ENCODE measurements at places on chromosomes 3 and 15.

- no peak for DNase-seq
Measured at GRCh38 chr15:87986776-87987175, 269.8 kb downstream of the NTRK3 start.

DNA sequence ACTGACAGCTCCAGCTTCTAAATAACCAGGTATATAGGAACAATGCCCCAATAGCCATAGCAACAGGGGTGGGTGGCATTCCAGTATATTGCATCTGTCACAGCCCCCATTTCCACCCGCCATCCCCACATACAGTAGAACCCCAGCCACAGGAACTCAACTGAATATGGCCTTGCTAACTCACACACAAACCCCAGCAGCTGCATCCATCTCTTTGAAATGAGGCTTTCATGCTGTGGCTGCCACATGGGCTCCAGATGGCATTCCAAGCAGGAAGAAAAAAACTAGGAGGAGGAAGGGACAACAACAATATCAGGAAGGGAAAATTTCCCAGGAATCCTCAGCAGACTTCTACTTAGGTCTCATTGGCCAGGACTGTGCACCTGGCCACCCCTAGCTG, 54.6 kb downstream of the CCR3 start:
- DNase-seq, result no peak

DNA sequence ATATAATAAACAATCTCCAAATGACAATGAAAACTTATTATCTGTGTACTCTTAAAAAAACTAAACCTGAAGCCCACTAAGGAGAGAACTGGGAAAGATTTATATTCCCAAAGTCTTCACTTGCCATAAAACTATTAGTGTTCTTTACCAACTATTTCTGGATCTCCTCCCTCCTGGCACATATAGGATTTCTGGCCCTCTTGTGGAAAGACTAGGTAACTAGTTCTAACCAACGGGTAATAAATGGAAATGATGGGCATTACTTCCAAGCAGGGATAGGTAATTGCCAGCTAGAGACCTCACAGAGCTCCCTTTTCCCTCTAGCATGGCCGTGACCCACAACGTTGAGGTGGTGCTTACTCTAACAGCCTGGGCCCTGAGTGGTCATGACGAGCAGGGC, 110.1 kb downstream of the DNAH12 start:
- DNase-seq, result no peak

GRCh38 chr3:113514265-113514769, 639 bp downstream of the SPICE1 start:
- no peak for DNase-seq

- DNase-seq, result no peak
Measured at GRCh38 chr3:126525853-126526667, 2.1 kb downstream of the CHST13 start.

GRCh38 chr15:88630141-88630721, 8.6 kb upstream of the ISG20 start:
- no peak for DNase-seq

GRCh38 chr3:158569794-158570193, 1.2 kb upstream of the MLF1 start:
- DNase-seq, result no peak

DNA sequence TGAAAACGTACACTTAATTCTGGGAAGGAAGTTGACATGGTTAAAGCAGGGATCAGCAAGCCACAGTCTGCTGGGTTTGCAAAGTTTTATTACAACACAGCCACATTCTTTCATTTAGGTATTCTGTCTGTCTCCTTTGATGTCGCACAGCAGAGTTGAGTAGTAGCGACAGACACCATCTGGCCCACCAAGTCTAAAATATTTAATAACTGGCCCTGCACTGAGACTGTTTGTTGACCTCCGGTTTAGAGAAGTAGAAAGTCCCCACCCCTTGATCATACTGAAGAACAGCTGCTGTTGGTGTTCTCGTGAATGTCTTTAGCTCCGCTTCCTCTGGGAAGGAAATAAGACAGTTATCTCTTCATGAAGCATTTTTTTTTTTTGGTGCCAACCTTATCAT, 66.2 kb downstream of the MCTP2 start:
- DNase-seq, result no peak

DNA sequence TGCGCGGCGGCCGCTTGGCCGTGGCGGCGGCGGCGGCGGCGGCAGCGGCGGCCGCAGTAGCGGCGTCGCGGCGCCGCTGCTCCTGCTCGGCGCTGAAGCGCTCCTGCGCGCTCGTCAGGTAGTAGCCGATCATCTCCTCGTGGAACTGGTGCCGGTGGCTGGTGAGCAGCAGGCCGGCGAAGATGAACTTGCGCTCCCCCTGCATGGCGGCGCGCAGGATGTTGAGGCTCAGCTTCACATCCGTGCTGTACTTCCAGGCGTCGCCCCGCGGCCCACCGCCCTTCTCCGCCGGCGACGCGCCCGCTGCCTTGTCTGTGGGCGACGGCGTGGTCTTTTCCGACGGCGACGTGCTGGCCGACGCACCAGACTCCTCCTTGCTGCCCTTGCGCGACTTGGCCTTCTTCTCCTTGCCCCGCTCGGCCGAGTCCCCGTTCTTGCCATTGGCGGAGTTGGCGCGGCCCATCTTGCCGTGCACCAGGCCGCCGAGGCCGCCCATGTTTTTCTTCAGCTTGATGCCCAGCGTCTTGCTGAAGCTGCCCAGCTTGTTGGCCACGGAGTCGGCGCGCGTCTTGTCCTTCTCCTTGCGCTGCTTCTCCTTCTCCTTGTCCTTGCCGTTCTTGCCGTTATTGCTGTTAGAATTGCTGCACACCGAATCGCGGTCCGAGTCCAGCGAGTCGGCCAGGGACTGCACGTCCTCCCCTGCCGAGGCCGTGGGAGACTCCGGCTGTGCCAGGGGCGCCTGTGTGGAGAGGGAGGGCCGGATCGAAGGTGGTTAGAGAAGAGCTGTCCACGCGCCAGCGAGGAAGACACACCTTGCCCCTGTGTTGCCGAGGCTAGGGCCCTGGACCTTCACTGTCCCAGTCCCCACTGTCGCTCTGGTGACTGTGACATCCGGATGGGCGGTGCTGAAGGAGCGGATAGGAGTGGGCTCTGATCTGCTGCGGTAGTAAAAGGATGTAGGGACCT, 157.6 kb downstream of the KLF13 start:
- DNase-seq, result peak; percentile 30

GRCh38 chr15:62992302-62992701, 50.2 kb upstream of the TPM1 start:
- no peak for DNase-seq

DNA sequence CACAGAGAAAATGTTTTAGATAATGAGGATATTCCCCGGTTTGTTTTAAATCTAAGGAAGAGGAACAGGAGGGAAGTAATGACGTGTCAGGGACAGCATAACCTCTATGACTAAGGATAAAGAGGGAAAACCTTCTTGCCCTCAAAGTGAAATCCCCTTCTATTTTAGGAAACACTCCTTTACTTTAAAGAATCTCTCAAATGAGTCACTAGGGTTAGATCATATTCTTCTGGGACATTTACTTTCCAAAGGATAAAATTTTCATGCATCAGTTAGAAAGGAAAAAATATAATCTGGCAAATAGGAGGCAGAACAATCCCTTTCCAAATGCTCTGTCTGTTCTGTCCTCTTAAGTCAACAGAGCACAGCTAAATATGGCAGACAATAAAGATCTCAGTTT, 43.2 kb upstream of the UBE2E2 start:
- DNase-seq, result no peak

GRCh38 chr3:151599103-151599672, 134.5 kb upstream of the AADACL2 start:
- no peak for DNase-seq

DNA sequence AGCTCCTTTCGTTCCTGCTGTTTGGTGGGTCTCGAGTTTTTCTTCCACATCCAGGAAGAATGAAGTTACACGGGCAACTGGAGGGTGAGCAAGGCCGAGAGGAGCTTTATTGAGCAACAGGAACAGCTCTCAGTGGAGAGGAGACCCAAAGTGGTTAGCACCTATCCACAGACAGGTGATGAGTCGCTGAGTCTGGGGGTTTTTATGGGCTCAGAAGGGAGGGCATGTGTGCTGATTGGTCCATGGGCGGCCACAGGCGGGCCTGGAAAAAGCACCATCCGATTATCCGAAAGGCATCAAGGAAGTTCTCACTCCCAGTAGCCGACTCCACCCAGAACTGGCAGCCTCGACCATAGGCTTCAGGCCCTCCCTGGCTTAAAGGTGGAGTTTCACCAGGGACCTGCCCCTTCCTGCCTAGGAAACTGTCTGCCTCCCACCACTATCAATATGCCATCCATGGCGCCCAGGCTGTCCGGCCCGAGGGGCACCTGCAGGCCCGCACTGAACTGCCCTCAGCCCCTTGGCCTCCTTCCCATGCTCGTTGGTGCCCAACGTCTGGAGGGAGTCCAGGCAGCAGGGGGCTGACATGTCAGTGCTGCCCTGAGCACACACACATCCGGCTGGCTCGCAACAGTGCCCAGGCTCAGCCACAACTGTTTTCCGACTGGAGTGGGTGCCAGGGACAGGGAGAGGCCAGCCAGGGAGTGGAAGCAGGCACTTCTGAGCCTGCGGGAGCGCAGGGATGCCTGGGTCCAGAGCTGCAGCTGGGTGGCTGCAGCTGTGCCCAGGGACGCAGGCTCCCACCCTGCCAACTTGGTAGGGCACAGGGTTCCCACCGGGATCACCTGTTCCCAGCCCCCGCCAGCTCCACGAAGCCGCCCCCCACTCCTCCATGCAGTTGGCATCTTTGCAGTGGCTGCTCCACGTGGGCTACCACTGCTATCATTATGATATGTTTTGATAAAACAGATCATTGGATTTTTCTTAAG, 170.2 kb downstream of the FNDC3B start:
- no peak for DNase-seq

DNA sequence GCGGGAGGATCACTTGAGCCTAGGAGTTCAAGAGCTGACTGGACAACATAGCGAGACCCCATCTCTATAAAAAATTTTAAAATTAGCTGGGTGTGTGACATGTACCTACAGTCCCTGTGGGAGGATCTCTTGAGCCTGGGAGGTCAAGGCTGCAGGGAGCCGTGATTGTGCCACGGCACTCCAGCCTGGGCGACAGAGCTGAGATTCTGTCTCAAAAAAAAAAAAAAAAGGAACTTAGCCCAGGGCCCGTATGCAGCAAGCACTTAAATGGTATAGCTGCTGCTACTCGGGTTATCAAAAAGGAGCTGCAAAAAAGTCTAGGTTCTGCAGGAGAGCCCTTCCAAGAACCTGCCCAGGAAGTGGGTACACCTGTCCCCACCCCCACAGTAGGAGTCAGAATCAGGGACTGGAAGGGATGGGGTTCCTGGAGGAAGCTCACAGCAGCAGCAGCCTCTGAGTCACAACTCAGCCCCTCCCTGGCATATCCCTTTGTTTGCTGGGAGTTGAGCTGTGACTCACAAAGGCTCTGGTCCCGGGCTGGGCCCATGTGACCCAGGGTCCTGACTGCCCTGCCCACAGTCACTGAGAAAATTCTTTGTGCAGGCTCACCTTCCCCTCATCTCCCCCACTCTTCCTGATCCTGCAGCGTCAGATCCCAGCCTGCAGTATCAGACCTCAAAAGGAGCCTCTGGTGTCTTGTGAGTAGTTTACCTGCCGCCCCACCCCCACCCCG, at the start of gene SPATA12:
TSS of gene SPATA12 (plus strand) at position 576 of the 733 bp plus-strand sequence. CDS start 13,031 bp downstream, outside the sequence.
- DNase-seq, result no peak

DNA sequence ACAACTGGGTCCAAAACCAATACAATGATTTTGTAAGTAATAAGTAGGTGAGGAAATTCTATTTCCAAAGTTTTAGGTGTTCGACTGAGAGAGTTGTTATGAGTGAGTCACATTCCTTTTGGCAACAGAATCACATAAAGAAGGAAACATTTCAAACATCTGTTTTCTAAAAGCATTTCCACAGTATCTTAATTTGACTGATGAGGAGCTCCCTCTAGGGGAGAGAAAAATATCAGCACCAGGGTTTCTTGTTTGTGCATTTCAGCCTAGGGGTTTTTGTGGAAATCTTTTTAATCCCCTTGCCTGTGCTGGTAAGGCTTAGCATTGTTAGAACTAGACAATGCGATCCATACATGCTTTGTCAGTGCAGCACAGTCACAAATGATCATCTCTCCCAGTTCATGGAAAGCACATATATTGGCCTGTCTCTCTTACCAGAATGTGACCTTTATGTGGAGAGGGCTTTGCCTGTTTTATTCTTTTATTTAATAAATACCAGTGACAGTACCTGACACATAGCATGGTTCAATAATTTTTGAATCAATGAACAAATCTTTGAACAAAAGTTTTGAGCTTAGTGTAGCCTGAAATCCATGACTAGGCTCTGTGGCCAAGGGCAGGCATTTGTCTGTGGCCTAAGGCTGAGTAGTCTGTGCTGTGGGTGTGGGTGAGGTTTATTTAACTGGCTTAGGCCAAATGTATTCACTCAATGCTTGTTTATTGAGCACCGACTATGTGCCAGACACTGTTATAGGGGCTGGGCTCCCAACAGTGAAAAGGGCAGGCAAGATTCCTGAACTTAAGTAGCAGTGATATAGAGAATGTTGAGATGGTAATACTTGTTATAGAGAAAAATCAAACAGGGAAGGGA, 21.1 kb upstream of the IQCF6 start:
- no peak for DNase-seq

DNA sequence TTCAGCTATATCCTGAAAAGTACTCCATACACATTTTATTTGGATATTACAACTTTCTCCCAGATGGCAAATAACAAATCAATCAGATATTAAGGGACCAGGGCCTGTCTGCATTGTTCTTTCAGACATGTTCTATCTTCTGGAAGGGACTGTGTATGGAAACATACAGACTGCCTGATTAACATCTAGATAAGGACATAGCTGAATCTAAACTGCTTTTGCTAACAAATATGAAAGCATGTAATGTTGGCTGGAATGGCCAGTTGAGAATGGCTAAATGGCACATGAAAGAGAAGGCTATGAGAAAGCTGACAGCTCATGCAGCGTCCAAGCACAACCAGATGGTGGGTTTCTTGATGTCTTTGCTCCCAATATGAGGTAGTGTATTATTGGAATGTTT, 149.4 kb downstream of the CFAP20DC start:
- DNase-seq, result no peak

GRCh38 chr3:63056932-63057331, 181.7 kb upstream of the CADPS start:
- no peak for DNase-seq

GRCh38 chr3:168073842-168074605, 21.7 kb downstream of the GOLIM4 start:
- DNase-seq, result no peak

- DNase-seq, result no peak
Measured at GRCh38 chr15:64223882-64224281, 61.1 kb upstream of the PPIB start.

- no peak for DNase-seq
Measured at GRCh38 chr3:126646674-126647073, 8.2 kb downstream of the TXNRD3 start.

DNA sequence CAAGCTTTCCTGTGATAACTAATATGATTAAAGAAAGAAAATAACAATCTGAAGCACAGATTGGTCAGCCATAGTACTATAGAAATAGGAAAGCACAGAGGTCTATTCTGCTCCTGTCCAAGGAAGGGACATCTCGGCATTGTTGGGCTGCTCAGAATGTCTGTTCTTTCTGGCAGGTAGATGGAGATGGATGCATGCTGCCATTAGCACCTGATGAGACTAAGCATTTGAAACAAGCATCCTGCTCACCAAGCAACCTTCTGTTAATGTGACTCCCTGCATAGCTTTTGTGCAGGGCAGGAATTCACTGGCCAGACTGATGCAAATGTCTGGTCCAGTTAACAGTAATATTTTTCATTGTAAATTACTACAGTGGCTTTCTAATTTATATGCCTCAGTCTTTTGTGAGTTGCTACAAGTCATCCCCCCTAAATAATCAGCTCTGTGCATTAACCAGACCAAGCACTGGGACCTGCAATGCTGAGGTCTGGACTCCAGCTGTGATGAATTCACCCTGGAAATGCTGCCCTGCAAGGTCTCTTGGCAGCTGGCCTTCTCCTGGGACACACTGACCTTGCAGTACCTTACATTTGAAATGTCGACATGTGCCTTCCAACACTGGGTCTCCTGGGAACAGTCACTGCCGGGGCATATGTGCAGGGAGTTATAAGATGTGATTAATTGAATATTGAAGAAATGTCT, 1123.7 kb downstream of the IGSF11 start:
- DNase-seq, result no peak

Data from activated CD4-positive, alpha-beta T cell treated with anti-CD3 and anti-CD28 coated beads, Interleukin-2, amount 50 U/mL, for 48 hours (primary cell).